ENCODE measurements at places on chromosomes 3 and 15. TPM values are rescaled to one million over a fixed set of nuclear protein-coding genes. Genes with fewer than 3 reads are reported as not detected.

GRCh38 chr15:90596943-90597342 lies 67.2 kb downstream of the CRTC3 start:
- H3K27me3 ChIP-seq: no peaks in the 10 kb centered on the region
- H3K4me3 ChIP-seq: no peak overlapping the region
- no peaks in the 10 kb centered on the region for H3K4me1 ChIP-seq
- H3K36me3 ChIP-seq: no peaks in the 10 kb centered on the region
- DNase-seq: no peak

DNA sequence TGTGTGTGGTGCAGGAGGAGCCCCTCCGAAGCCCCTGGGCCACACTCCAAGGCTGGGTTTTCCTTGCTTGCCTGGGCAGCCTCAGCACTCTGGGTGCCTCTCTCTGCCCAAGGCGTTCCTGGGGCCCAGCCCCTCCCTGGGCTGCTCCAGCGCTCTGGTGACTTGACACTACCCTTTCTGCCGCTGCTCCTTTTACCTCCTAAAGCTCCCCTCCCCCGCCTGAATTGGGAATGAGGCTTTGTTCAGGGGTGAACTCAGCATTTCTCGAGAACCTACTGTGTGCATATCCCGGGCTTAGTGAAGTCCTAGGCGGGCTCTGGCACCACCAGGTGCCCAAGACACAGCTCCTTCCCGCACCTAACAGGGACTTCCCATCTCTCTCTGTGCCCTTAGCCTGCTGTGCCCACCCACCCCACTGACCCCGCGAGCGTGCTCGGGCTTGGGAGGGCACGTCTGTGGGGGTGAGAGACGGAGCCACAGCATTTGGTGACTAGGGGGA lies 1.2 kb upstream of the BAHD1 start:
- DNase-seq: no peak
- peak overlapping the region; percentile 40 for H3K27ac ChIP-seq
- H3K4me3 ChIP-seq: peak overlapping the region; percentile 86
- H3K36me3 ChIP-seq: no peaks in the 10 kb centered on the region
- H3K27me3 ChIP-seq: no peaks in the 10 kb centered on the region

Gene MGA
- 37.8 TPM for total RNA-seq

GRCh38 chr15:68285259-68285980 lies 7.9 kb downstream of the FEM1B start:
- H3K27ac ChIP-seq: no peak overlapping the region
- peaks cover 7% of the 10 kb centered on the region for H3K36me3 ChIP-seq
- H3K4me3 ChIP-seq: no peak overlapping the region

Gene RASL12
- 20.3 TPM for total RNA-seq

- no peaks in the 10 kb centered on the region for H3K27me3 ChIP-seq
- no peaks in the 10 kb centered on the region for H3K36me3 ChIP-seq
These were observed 75.2 kb downstream of the LPP start for GRCh38 chr3:188229177-188229576.

DNA sequence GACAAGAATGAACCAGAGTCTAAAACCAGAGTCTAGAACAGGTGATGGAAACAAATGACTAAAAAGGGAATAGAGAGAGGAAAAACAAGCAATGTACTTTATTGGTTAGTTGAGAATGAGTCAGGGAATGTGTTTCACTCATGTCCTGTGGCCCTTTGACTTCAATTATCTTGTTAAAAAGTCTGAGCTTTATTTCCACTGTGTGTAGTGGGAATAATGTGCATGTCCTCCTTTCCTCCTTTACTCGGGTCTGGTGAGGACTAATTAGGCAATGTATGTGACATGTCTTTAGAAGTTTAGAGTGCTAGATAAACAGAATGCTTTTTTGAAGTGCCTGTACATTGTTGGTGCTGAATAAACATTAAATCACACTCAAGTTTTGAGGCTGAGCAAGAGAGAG lies 21.3 kb downstream of the LSAMP start:
- no peaks in the 10 kb centered on the region for H3K4me1 ChIP-seq
- no peak for DNase-seq
- no peaks in the 10 kb centered on the region for H3K36me3 ChIP-seq
- no peaks in the 10 kb centered on the region for H3K27me3 ChIP-seq
- H3K4me3 ChIP-seq: no peak overlapping the region
- no peak overlapping the region for H3K27ac ChIP-seq

- no peak overlapping the region for H3K27ac ChIP-seq
- H3K36me3 ChIP-seq: no peaks in the 10 kb centered on the region
- no peak overlapping the region for H3K4me3 ChIP-seq
These were observed 67.7 kb upstream of the WNT5A start for GRCh38 chr3:55554634-55555425.

- peak overlapping the region; percentile 74 for H3K27ac ChIP-seq
- H3K4me1 ChIP-seq: peaks cover 19% of the 10 kb centered on the region
- H3K27me3 ChIP-seq: no peaks in the 10 kb centered on the region
- H3K36me3 ChIP-seq: no peaks in the 10 kb centered on the region
- DNase-seq: no peak
These were observed 8.1 kb downstream of the EDEM1 start for GRCh38 chr3:5195605-5196004.

Gene CRABP1
- 14.5 TPM for total RNA-seq

GRCh38 chr3:47056705-47057104 lies 77.2 kb downstream of the NBEAL2 start:
- no peak overlapping the region for H3K27ac ChIP-seq
- H3K4me1 ChIP-seq: no peaks in the 10 kb centered on the region
- H3K36me3 ChIP-seq: no peaks in the 10 kb centered on the region
- H3K27me3 ChIP-seq: no peaks in the 10 kb centered on the region
- H3K4me3 ChIP-seq: no peak overlapping the region
- no peak for DNase-seq

DNA sequence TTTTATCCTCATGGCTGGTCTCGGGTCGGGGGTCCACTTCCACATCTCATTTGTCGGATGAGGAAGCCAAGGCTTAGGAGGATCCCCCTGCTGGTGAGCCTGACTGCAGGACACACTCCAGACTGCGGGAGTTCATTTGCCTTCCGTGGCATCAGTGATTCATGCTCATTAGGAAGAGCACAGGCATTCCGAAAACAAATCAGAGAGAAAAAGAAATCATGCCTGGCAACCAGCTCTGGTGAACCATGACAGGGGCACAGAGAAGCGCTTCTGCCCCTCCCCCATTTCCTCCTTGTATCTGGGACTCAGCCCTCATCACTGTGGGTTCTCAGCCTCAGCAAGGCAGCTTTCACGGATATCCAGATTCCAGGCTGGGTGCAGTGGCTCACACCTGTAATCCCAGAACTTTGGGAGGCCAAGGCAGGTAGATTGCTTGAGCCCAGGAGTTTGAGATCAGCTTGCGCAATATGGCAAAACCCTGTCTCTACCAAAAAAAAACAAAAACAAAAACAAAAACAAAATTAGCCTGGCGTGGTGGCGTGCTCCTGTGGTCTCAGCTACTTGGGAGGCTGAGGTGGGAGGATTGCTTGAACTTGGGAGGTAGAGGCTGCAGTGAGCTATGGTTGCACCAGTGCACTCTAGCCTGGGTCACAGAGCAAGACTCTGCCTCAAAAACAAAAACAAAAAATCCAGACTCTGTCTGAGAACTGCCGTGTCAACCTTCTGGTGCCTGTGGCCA lies 28.4 kb downstream of the IRAK2 start:
- no peak overlapping the region for H3K4me3 ChIP-seq
- H3K36me3 ChIP-seq: no peaks in the 10 kb centered on the region
- DNase-seq: no peak

- no peaks in the 10 kb centered on the region for H3K4me1 ChIP-seq
- no peak overlapping the region for H3K4me3 ChIP-seq
- H3K27me3 ChIP-seq: no peaks in the 10 kb centered on the region
These were observed 331.3 kb upstream of the FRG2C start for GRCh38 chr3:75332794-75333193.

GRCh38 chr15:43511012-43511885 lies 6.2 kb upstream of the MAP1A start:
- H3K27ac ChIP-seq: peak overlapping the region; percentile 85
- no peaks in the 10 kb centered on the region for H3K4me1 ChIP-seq
- H3K4me3 ChIP-seq: peak overlapping the region; percentile 68
- no peak for DNase-seq

Gene NOX5
- total RNA-seq: 1.9 TPM

DNA sequence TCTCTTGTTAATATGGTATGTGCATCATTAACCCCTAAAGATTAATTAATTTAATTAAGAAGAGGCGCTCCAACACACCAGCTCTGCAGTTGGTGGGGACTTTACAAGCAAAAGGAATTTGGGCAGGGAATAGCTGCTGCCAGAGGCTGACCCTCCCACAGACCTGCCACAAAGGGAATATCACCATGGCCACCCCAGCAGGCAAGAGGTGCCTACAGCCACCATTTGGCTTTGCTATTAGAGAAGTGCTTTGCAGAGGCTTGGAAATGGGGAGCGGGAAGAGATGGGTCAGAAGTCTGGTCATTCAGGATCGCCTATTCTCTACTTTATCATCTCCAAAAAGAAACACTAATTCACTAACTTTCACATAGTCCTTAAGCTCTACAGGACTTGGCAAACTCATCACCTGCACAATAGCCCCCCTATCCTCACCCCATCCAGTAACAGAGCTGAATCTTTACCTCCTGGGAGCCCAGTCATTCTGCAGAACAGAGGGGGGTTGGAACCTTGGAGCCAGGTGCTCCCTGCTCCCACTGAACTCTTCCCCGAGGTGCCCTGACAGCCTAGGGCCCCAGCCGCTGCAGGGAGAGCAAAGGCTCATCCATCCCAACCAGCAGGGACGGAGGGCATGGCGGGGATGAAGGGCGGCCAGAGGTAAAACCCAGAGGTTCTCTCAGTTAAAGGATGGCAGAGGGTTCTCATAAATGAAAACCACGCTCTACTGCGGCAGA lies 29.7 kb downstream of the LRIG1 start:
- H3K4me1 ChIP-seq: peaks cover 12% of the 10 kb centered on the region
- H3K4me3 ChIP-seq: no peak overlapping the region

- DNase-seq: no peak
- no peak overlapping the region for H3K4me3 ChIP-seq
- no peaks in the 10 kb centered on the region for H3K27me3 ChIP-seq
- H3K4me1 ChIP-seq: no peaks in the 10 kb centered on the region
- no peaks in the 10 kb centered on the region for H3K36me3 ChIP-seq
These were observed 2.0 kb downstream of the NDUFB5 start for GRCh38 chr3:179606534-179607085.

Gene TYRO3
- total RNA-seq: 36.8 TPM

GRCh38 chr3:16739541-16740105 lies 134.4 kb upstream of the DAZL start:
- no peak for DNase-seq
- no peak overlapping the region for H3K4me3 ChIP-seq
- H3K27ac ChIP-seq: no peak overlapping the region
- no peaks in the 10 kb centered on the region for H3K4me1 ChIP-seq
- no peaks in the 10 kb centered on the region for H3K27me3 ChIP-seq

DNA sequence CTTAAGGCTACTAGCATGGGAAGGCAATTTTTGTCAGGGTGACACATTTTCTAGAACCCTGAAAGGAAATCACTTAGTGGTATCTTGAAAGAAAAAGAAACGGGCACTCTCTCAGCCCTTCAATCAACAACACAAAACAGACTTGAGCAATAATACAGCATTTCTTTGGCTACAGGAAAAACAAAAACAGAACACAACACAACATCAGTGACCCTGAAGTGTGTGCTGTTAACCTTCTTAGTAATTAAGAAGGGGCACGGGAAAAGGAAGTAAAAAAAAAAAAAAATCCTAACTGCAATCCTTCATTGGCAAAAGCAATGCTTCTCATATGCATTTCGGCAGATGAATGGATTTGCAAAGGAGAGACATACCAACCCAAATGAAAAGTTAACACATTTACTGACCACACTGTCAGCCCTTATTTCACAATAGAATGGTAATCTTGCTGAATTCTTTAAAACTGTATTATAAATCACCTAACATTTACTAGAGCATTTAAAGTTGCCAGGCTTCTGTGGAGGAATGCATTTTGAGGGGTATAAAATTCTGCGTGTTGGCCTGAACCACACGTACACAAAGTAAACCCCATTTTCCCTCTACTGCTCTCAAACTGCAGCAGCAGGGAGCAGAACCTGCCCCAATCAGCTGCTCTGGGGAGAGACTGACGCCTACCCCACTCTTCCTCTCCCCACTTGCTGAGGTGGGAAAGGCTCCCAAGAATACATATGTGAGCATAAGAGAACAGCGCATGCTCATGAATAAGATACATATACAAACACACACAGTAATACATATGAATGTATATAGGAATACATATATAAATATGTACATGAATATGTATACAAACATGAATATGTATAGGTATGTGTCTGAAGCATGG lies 198.5 kb downstream of the FOXP1 start:
- no peaks in the 10 kb centered on the region for H3K27me3 ChIP-seq
- no peak overlapping the region for H3K4me3 ChIP-seq
- DNase-seq: no peak
- H3K27ac ChIP-seq: no peak overlapping the region
- no peaks in the 10 kb centered on the region for H3K36me3 ChIP-seq

DNA sequence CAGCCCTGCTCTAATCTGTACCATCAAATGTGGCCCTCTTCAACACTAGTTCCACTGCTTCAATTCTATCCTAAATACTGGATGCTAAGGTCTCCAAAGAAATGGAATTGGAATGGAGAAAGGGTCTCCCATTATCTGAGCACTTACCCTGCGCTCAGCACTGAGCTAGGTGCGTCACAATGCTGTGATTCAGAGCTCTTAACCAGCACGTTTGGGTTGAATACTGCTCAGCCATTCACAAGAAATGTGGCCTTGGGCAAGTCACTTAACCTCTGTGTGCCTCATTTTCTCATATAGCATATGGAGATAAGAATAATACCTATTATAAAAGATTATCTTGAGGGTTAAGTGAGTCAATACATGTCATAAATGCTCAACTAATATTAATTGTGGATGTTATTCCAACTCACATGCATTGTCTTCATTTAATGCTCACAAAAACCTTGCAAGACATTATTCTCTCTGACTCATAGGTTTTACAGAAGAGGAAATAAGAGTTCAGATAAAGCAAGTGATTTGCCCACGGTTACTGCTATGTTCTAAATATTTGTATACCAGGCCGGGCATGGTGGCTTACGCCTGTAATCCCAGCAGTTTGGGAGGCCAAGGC lies 27.4 kb upstream of the SRGAP3 start:
- no peak overlapping the region for H3K27ac ChIP-seq
- H3K4me3 ChIP-seq: no peak overlapping the region
- H3K27me3 ChIP-seq: no peaks in the 10 kb centered on the region
- no peaks in the 10 kb centered on the region for H3K4me1 ChIP-seq
- DNase-seq: no peak

Gene PP2D1
- total RNA-seq: not detected

Measured in breast epithelium (tissue), 4 donors.